ENCODE measurements at places on chromosomes 13 and 19. TPM values are rescaled to one million over a fixed set of nuclear protein-coding genes. Genes with fewer than 3 reads are reported as not detected.
A peak's percentile ranks its signal among the peaks of the same experiment; 100 is the strongest.

- no peaks in the 10 kb centered on the region for H3K36me3 ChIP-seq
- H3K27ac ChIP-seq: no peak overlapping the region
- no peaks in the 10 kb centered on the region for H3K4me1 ChIP-seq
- H3K4me3 ChIP-seq: no peak overlapping the region
- DNase-seq: no peak
- no peaks in the 10 kb centered on the region for H3K27me3 ChIP-seq
These were observed 6.4 kb upstream of the KLK6 start for GRCh38 chr19:50975766-50976165.

DNA sequence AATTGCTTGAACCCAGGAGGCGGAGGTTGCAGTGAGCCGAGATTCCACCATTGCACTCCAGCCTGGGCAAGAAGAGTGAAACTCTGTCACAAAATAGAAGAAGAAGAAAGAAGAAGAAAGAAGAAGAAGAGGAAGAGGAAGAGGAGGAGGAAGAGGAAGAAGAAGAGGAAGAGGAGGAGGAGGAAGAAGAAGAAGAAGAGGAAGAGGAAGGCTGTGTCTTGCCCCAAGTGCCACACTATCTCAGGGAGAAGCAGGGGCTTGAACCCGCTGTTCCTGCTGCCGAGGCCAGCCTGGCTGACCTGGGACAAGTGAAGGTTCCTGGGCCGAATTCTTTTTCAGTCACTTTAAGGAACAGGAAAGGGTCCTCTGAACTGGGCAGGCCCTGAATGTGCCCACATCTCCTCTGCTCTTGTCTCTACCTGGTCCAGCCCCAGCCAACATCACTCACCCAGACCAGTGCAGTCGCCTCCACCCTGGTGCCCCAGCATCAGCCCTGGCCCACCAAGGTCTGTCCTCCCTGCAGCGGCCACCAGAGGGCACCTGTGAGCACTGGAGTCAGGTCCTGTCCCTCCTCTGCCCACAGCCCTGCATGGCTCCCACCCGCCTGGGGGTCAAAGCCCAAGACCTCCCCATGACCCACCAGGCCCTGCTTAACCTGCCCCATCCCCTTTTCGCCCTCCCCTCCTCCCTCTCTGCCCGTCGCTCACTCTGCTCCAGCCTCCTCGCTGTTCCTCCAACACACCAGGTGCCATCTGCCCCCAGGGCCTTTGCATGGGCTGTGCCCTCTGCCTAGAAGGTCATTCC lies 20.0 kb downstream of the TICAM1 start:
- DNase-seq: peak; percentile 89
- H3K27me3 ChIP-seq: no peaks in the 10 kb centered on the region
- H3K36me3 ChIP-seq: peaks cover under 1% of the 10 kb centered on the region
- H3K4me1 ChIP-seq: peaks cover 9% of the 10 kb centered on the region
- H3K4me3 ChIP-seq: no peak overlapping the region

GRCh38 chr13:92825938-92826596 lies 400.5 kb upstream of the GPC6 start:
- H3K36me3 ChIP-seq: no peaks in the 10 kb centered on the region
- H3K4me1 ChIP-seq: peaks cover 29% of the 10 kb centered on the region
- peak overlapping the region; percentile 9 for H3K27ac ChIP-seq
- H3K27me3 ChIP-seq: no peaks in the 10 kb centered on the region
- H3K4me3 ChIP-seq: no peak overlapping the region

DIS3 gene
- total RNA-seq: 10.1 TPM

DNA sequence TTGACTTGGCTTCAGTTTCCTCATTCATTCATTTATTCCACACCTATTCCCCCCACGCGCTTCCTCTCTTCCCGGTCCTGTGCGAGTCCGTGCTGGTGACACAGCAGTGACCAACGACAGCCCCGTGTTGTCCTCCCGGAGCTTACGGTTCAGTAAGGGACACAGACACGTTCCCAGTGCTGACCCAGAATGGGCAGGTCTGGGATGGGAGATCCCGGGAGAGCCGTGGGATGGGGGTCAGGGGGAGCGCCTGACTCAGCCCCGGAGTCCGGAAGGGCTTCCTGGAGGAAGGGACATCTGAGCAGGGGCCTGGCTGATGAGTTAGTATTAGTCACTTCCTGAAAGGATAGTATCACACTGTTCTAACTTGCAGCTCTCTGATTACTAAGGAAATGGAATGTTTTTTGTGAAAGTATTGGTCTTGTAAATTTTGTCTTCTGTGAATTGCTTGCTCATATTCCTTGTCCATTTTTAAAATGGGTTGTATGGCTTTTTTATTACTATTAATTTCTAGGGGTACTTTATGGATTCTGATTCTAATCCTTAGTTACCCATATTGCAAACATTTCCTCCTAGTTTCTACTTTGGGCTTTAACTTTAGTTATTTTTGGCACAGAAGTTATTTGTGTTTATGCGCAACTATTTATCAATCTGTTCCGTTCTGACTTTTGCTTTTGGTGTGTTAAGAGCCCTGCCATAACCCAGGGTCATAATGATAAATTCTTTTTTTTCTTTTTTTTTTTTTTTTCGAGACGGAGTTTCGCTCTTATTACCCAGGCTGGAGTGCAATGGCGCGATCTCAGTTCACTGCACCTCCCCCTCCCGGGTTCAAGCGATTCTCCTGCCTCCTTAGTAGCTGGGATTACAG lies 708 bp upstream of the ERCC1 start:
- H3K4me3 ChIP-seq: no peak overlapping the region
- H3K27ac ChIP-seq: peak overlapping the region; percentile 94
- DNase-seq: peak; percentile 81
- H3K36me3 ChIP-seq: no peaks in the 10 kb centered on the region

GRCh38 chr13:107809125-107809524 lies 406.2 kb downstream of the LIG4 start:
- H3K27ac ChIP-seq: no peak overlapping the region
- no peak for DNase-seq
- H3K27me3 ChIP-seq: no peaks in the 10 kb centered on the region

- no peak within 1 kb of the TSS for H3K27ac ChIP-seq
- DNase-seq: peak; percentile 57
- H3K36me3 ChIP-seq: no peaks in the 10 kb centered on the region
- peaks cover 6% of the 10 kb centered on the region for H3K4me1 ChIP-seq
- no peak within 1 kb of the TSS for H3K4me3 ChIP-seq
These were observed at the start of gene PGLYRP2 for GRCh38 chr19:15479391-15480345. TSS of gene PGLYRP2 (minus strand) at chr19:15479501. CDS start at chr19:15479371, 130 bp downstream.

GRCh38 chr19:43847884-43848283 lies 20.8 kb downstream of the ZNF283 start:
- no peak for DNase-seq
- H3K27ac ChIP-seq: no peak overlapping the region
- H3K4me3 ChIP-seq: no peak overlapping the region
- no peaks in the 10 kb centered on the region for H3K4me1 ChIP-seq
- H3K36me3 ChIP-seq: peaks cover 9% of the 10 kb centered on the region

GRCh38 chr19:42184401-42184861 lies 33.0 kb downstream of the DEDD2 start:
- H3K27ac ChIP-seq: no peak overlapping the region
- H3K36me3 ChIP-seq: no peaks in the 10 kb centered on the region
- peak; percentile 81 for DNase-seq
- no peaks in the 10 kb centered on the region for H3K27me3 ChIP-seq
- H3K4me3 ChIP-seq: no peak overlapping the region
- H3K4me1 ChIP-seq: no peaks in the 10 kb centered on the region

GRCh38 chr13:102593466-102593865 lies 3.3 kb upstream of the TPP2 start:
- no peaks in the 10 kb centered on the region for H3K36me3 ChIP-seq
- H3K4me3 ChIP-seq: no peak overlapping the region
- no peak overlapping the region for H3K27ac ChIP-seq
- DNase-seq: no peak
- H3K27me3 ChIP-seq: no peaks in the 10 kb centered on the region
- H3K4me1 ChIP-seq: peaks cover 22% of the 10 kb centered on the region

SGCG gene
- total RNA-seq: 0.78 TPM

DNA sequence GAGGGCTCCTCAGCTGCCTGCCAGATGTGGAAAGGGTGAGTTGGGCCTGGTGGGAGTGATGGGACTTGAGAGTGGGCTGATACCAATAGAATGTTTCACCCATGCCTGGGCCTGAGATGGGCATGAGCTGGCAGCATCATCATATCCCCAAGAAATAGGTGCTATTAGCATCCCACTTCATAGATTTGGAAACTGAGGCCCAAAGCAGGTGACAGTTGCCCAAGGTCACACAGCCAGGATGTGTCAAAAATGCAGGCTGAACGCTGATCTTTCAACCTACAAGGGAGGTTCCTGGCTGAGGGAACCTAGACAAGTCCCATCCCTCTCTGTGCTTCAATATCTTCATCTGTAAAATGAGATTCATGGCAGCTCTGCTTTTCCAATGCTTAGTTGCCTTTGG lies 4.6 kb downstream of the SYDE1 start:
- no peaks in the 10 kb centered on the region for H3K27me3 ChIP-seq
- no peak overlapping the region for H3K27ac ChIP-seq
- H3K4me3 ChIP-seq: no peak overlapping the region
- H3K36me3 ChIP-seq: no peaks in the 10 kb centered on the region
- H3K4me1 ChIP-seq: peaks cover 2% of the 10 kb centered on the region

- peaks cover 45% of the 10 kb centered on the region for H3K4me1 ChIP-seq
- H3K36me3 ChIP-seq: no peaks in the 10 kb centered on the region
- DNase-seq: peak; percentile 82
- H3K27me3 ChIP-seq: no peaks in the 10 kb centered on the region
- H3K27ac ChIP-seq: peak within 1 kb of the TSS; percentile 65
These were observed at the start of gene IZUMO1 for GRCh38 chr19:48746738-48747575. TSS of gene IZUMO1 (minus strand) at chr19:48746909. CDS start at chr19:48745859, 1,050 bp downstream.

- no peaks in the 10 kb centered on the region for H3K4me1 ChIP-seq
- H3K27ac ChIP-seq: no peak overlapping the region
- no peaks in the 10 kb centered on the region for H3K36me3 ChIP-seq
These were observed 24.5 kb upstream of the TFDP1 start for GRCh38 chr13:113559901-113560644.

DNA sequence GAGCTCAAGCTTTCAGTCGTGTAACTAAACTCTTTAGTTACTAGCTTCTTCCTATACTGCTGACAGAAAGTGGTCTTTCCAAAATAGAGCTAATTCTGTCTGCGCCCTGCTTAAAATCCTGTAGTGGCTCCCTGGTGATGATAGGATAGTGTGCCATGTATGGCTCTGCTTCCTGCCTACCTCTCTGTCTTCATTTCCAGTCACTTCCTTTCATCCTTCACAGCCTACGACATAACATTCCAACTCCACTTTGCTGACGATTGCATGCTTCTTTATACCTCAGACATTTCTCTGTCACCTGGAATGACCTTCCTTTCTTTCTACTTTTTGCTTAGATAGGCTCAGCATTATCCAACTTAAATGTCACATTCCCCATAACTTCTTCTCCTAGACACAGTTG lies 190.8 kb downstream of the MAB21L1 start:
- H3K27me3 ChIP-seq: no peaks in the 10 kb centered on the region
- H3K27ac ChIP-seq: no peak overlapping the region
- H3K4me1 ChIP-seq: no peaks in the 10 kb centered on the region
- no peaks in the 10 kb centered on the region for H3K36me3 ChIP-seq

CBY2 gene
- total RNA-seq: not detected

GRCh38 chr19:47013041-47013517 lies 6.6 kb upstream of the NPAS1 start:
- H3K4me1 ChIP-seq: peaks cover 6% of the 10 kb centered on the region
- DNase-seq: peak; percentile 81
- no peak overlapping the region for H3K4me3 ChIP-seq
- H3K27me3 ChIP-seq: no peaks in the 10 kb centered on the region

C19orf85 gene
- total RNA-seq: not detected

DNA sequence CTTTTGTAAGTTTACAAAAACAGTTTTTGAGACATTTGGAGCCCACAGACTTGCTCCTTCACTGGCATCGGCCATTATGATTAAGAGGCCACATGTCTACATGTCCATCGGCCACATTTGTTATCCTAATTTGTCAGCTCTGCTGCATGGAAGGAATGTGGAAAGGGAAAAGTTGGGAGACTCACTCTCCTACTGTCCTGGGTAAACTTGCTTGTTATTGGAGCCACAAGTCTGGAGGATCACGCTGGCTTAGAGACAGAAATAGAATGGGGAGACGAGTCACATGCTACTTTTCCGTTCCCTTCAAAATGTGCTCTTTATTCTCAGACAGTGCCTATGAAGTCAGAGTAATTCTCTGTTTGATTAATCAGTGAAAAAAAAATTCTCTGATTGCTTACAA lies 741.2 kb upstream of the PCDH9 start:
- H3K4me1 ChIP-seq: no peaks in the 10 kb centered on the region
- no peak overlapping the region for H3K27ac ChIP-seq
- DNase-seq: no peak

KISS1R gene
- 3.3 TPM for total RNA-seq

ELSPBP1 gene
- not detected for total RNA-seq

RAD23A gene
- 94.6 TPM for total RNA-seq

FGF22 gene
- not detected for total RNA-seq
